ENCODE measurements at places on chromosomes 11 and 22. TPM values are rescaled to one million over a fixed set of nuclear protein-coding genes. Genes with fewer than 3 reads are reported as not detected.

DNA sequence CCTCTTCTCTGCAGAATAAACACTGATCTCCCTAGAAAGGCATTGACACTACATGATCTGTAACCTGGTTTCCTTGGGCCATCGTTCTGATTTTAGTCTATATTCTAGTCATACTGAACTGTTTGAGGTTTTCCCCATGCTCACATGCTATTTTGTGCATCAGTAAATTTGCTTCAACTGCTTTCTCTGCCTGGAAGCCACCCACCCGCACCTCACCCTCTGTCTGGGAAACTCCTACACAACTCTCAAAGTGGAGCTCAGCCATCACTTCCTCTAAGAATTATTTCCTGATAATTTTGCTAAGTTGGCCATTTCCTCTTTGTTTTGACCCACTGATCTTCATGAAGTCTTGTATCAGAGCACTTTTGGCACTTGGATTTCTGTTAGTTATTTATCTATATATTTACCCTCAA is 36.1 kb downstream of the MMP20 start:
- DNase-seq, result no peak

DNA sequence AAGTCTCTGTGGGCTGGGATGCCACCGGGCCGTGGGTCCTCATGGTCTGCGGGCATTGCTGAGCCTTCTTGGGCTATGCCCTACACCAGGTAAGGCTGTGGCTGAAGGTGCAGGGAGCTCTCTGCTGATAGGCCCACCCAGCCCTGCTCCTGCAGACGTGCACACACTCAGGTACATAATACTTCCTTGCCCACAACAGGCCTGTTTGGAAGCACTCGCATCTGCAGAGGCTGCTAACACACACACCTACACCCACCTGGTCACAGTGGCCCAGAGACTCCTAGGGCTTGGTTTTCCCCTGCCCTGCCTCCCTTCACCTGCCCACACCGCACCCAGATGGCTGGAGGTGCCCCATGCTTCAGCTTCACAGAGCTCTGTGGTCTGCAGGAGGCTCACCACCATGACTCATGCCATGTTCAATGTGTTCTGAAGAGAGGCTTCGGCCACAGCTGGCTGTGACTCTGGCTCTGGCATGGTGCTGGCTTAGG is 72.8 kb upstream of the KCNQ1OT1 start:
- DNase-seq, result peak; percentile 74

GRK3 gene
- polyA plus RNA-seq, result 0.20 TPM

MRGPRF gene
- 20.7 TPM for polyA plus RNA-seq

- no peak for DNase-seq
These were observed 1014.1 kb downstream of the LRRC4C start for GRCh38 chr11:40445391-40445790.

GRCh38 chr22:20418211-20418788 is 19.3 kb downstream of the SCARF2 start:
- DNase-seq, result peak; percentile 96

KCNJ1 gene
- polyA plus RNA-seq, result not detected

- DNase-seq, result no peak
These were observed 38.1 kb upstream of the POU2AF1 start for GRCh38 chr11:111417011-111417765.

GRCh38 chr11:44979543-44980399 is 29.1 kb upstream of the TP53I11 start:
- no peak for DNase-seq

DNA sequence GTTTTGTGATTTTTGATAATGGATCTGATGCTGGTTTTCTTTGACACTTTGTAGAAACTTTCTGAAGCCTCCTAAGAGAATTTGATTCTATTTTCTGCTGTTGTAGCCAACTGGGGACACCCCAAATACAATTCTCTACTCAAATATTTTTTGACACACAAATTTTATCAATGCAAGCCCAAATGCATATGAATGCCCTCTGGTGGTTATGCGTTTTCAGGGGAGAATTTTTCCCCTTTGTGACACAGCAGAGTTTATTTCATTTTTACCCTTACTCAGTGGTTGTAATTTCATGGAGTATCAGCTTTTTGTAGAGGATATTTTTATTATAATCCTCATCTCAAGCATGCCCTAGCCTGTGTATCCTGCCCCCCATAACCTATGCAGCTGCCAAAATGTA is 44.7 kb upstream of the MTMR2 start:
- peak; percentile 45 for DNase-seq

- DNase-seq, result no peak
These were observed 1075.0 kb downstream of the BRD1 start for GRCh38 chr22:48752451-48753380.

GRCh38 chr11:130423541-130424142 is 4.8 kb downstream of the ADAMTS8 start:
- no peak for DNase-seq

DNA sequence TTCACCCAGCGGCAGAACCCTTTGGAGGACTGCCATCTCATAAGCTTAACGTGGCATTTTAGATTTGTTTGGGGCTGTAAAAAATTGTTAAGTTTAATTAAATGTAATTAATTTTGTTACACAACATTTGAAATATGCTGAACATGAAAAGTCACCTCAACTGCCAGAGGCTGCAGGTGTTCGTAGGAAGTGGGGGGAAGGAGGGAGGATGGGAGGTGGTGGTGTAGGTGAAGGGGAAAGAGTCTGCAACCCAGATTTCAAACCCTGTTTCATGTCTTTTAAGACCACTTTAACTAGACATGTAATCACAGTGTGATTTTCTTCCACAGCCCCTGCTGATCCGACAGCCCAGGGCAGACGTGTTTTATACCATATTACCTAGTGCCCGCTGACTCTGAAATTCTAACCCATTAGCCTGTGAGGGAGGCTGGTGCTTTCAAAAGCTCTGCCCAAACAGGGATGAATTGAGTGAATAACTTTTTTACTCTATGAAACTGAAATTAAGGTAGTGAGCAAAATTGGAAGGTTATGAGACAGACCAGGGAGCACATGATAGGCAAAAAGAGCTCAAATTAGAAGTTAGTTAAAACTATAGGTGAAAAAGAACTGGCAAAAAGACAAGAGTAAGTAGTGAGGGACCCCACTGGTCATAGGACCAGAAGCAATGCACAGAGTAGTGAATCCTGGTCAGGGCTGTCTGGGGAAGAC is 279.8 kb downstream of the DDX10 start:
- no peak for DNase-seq

OR11H1 gene
- not detected for polyA plus RNA-seq

- DNase-seq, result peak; percentile 48
These were observed 105.5 kb downstream of the MICAL3 start for GRCh38 chr22:17918840-17919239.

- DNase-seq, result no peak
These were observed 69.8 kb downstream of the SESN3 start for GRCh38 chr11:95161248-95161647.

DNA sequence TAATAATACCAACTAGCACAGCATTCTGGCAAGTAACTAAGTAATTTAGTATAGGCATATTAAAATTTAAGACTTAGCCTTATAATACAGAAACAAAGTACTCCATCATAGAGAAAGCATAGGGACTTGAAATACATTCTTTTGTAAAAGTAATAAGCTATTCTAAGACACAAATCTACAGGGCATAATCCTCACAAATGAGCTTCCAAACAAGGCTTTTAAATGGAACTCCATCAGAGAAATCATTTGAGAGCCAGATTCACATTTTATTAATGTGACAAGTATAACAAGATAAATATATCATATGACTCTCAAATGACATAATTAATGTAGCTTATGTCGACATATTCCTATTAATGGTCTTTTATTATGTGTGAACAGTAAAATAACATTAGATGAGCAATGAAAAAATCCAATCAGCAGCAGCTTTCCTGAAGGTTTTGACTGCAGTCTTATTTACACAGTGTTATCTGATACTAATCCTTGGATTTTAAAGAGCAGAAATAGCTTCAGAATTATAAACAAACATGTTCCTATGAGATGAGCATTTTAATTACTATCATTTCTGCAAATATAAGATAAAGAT is 241.4 kb downstream of the TTC28 start:
- DNase-seq, result no peak

GRCh38 chr11:126159719-126160344 is 51.6 kb downstream of the RPUSD4 start:
- no peak for DNase-seq

DNA sequence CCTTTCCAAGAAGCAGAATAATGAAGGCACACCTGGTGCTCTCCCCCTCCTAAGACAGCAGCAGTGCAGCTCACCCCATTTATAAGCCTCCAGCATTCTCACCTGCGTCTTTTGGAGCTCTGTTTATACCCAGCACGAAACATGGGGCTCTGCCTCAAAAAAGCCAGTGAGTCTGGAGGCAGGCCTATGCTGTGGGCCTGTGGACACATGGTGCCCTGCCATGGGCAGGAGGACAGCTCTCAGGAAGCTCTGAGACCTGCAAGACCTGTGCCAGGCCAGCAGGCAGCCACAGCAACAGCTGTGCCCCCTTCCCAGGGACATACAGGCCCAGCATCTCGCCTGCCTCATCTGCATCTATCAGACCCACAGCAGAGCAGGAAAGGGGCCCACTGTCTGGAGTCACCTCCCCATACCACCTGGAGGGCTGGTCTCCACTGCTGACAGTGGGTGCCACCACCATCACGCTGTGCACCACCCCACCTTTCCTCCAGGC is 64.2 kb downstream of the DGCR2 start:
- no peak for DNase-seq

- no peak for DNase-seq
These were observed 55.1 kb downstream of the BTG4 start for GRCh38 chr11:111456859-111457730.

All from GM23248 (cell line).